ENCODE measurements at places on chromosomes 7 and 10.
A peak's percentile ranks its signal among the peaks of the same experiment; 100 is the strongest.

- DNase-seq = no peak
Observed at GRCh38 chr10:61329854-61330253, 123.3 kb downstream of the TMEM26 start.

- DNase-seq = no peak
Observed at GRCh38 chr10:132347931-132348267, 15.9 kb downstream of the LRRC27 start.

GRCh38 chr10:34092891-34093290, 722.2 kb downstream of the PARD3 start:
- no peak for DNase-seq

DNA sequence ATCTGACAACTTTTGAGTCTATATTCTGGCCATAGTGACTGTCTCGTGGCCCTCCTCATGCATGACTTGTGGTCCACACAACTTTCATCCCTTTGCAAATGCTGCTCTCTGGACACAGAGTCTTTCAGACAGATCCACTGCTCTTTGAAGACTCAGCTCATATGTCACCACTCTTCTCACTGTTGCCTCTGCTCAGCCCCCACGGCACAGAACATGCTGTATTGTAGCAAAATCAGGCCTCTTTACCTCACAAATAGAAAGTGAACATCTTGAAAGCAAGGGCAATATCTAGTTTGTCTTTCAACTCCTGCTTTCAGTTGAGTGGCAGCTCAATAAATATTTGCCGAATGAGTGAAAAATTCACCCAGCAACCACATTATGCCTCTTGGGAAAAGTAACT, 443.5 kb downstream of the NRG3 start:
- DNase-seq = no peak

DNA sequence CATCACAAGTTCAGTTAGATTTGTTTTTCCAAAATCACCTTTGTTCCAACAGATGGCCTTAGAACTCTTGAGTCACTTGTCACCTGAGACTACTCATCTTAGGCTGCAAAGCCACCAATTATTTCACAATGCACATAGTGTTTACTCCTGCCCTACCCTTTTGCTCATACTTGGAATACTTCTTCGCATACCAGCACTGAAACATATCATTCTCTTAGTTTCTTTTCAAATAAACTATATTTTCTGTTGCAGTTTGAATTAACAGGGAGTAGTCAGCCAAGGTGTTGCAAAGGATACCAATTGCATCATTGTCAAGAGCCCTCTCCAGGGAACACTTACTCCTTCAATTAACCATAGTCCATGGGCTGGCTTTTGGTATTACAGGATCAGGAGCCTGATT, 71.0 kb downstream of the CASD1 start:
- DNase-seq = peak; percentile 30

GRCh38 chr7:84914598-84914997, 272.3 kb downstream of the SEMA3D start:
- DNase-seq = no peak

DNA sequence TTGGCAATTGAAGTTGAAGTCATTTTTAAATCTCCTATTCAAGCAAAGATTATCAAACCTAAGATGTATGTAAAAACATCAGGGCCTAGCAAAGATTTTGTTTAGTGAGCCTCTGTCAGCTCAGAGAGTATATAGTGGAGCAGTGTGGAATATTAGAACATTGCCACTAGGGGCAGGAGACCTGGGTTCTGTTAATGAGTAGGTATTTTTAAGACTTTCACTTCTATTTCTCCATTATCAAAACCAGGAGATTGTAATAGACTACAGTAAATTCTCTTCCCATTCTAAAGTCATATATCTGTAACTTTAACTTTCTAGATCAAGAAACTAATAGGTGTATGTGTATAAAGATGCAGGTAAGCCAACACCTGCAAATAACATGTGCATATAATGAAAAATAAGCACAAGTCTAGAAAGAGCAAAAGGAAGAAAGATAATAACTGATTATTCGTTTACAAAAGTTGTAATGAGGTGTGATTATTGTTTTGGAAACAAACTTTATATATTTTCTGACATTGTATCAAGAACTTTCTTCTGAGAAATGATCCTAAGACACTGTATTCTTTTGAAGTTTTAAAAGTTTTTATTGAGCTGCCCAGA, 64.4 kb downstream of the KCND2 start:
- peak; percentile 10 for DNase-seq

DNA sequence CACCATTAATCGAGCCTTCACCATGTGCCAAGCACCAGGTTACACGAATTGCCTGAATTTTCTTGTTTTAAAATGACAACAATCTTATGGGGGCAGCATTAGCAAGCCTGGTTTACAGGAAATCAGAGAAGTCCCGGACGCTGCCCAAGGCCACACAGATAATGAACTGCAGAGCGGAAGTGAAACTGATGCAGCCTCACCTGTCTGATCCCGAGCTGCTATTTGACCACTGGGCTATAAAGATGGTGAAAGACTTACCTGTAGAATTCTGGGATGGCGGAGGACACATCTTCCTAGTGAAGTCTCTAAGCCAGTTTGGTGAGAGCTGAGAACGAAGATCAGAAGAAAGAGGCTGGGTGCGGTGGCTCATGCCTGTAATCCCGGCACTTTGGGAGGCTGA, 21.7 kb upstream of the GALNTL5 start:
- no peak for DNase-seq

- DNase-seq = no peak
Observed at GRCh38 chr7:68200051-68200670, 1203.5 kb downstream of the TYW1 start.

- DNase-seq = no peak
Observed at GRCh38 chr7:121953601-121954000, 80.6 kb downstream of the PTPRZ1 start.

GRCh38 chr10:119526621-119527592, 15.6 kb downstream of the RGS10 start:
- peak; percentile 27 for DNase-seq

DNA sequence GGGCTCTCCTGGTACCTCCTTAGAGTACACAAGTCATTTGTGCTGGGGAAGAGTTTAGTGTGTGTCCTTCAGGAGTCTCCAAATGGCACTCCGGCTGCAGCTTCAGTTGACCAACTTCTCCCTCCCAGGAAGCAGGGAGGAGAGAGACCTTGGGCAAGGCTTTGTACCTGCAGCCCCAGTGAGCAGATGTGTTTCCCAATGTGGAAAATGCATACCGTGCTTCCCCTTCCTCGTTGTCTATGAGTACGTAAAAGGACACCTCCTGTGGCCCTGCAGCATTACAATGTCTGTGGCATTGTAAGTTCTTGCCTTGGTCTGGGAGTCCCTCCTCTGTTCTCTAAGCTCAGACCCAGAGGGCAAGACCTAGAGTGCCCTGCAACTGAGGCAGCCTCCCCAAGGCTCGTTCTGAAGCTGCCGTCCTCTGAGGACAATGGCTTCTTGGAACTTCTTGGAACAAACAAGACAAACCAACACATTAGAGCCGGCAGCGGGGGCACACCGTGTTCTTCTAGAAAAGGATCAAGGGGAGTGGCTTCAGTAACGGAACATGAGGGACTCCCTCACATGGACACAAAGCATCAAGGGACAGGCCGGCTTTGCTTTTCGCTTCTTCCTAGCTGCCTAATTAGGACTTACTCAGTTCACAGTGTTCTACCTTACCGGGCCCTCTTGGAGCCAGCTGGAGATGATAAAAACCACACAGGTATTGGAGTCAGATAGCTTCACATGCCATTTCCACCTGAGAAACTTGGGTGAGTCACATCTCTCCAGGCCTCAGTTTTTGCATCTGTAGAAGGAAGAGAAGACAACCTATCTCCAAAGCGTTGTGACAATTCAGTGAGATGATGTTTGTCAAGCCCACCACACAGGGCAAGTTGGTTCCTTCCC, 20.9 kb upstream of the PPA1 start:
- DNase-seq = no peak

- DNase-seq = no peak
Observed at GRCh38 chr7:134533288-134533771, 6.0 kb downstream of the AKR1B10 start.

DNA sequence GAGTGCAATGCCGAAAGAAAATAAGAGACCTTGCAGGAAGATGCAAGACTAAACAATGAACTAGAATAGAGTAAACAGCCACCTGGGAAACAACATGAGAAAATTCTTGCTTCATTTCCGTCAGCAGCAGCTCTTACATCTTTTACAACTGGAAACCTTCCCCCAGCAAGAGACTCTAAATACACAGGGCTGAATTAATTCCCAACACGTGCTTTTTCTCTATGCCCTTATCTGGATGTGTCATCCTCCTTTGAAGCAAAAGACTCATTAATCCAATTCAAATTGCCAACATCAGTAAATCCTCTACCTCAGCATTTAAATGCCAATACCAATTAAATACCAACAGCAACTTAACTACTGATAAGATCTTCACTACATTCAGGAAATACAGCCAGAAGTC, 99.0 kb upstream of the PDE1C start:
- no peak for DNase-seq

GRCh38 chr10:112279433-112279832, 3.8 kb upstream of the TECTB start:
- no peak for DNase-seq

GRCh38 chr7:103867874-103868273, 121.6 kb downstream of the RELN start:
- no peak for DNase-seq

DNA sequence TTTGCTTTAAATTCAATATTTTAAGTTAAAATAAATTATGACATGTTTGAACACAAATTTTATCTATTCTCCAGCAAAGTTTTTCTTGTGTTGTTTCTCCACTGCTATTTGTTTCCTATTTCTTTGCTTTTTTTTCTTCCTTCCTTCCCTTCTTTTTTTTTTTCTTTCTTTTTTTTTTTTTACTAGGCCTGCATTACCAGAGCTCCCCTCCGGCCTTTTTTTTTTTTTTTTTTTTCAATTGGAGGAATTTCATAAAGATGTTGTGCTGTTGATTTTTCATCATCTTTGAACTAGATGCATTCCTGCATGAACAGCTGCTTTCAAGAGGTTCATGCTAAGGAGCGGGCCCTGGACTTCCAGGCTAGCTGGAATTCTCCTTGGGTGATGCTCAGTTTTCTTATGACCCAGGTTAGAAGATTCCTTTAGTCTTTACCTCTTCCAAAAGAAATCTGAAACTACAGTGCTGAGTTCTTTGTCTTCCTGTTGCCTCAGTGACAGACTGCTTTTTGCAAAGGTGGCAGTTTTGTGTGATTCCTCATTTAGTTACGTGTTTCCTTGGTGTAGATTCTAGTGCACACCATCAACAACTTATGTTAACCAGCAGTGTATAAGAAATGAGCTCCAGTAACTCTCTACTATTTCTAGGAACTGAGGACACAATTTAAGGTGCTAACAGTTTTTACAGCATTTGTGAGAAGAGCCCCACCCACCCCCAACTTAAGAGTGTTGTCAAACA, 4.8 kb upstream of the CAMK1D start:
- no peak for DNase-seq

GRCh38 chr7:68109299-68109698, 1112.7 kb downstream of the TYW1 start:
- no peak for DNase-seq

DNA sequence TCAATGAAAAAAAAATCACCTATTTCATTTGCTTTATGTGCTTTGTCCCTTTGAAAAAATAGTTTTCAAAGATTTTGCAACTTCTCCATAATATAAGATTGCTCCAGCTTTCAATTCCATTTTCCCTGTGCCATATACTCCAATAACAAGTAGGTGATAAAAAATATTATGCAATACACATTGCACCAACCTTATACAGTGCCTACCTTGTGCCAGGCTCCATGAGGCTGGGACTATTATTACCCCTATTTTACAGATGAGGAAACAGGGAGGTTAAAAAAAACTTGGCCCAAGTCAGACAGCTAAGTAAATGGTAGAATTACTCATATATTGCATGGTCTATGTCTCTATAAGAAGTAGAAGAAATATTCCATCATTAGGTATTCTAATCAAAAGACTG, 57.8 kb downstream of the BRAF start:
- DNase-seq = no peak

DNA sequence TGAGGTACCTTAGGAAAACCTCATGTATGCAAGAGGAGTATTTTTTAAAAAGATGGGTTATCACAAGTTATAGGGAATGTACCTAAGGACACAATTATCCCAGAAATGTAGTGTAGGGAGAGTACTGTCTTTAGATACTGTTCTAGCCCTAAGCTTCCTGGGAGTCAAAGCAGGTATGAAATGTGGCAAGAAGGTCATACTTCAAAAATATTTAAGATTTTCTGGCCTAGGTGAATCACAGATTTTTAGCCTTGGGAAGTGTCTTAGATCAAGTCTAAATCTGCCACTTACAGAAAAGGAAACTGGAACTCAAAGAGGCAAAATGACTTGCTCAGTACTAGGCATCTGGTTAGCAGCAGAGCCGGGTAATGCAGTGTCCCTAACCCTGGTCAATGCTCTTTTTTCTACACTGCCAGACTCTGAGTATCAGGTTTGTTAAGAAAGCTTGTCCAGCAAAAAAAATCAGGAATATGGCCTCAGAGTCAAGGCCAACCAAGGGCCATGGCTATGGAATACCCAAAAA, 13.9 kb downstream of the PIK3AP1 start:
- no peak for DNase-seq

DNA sequence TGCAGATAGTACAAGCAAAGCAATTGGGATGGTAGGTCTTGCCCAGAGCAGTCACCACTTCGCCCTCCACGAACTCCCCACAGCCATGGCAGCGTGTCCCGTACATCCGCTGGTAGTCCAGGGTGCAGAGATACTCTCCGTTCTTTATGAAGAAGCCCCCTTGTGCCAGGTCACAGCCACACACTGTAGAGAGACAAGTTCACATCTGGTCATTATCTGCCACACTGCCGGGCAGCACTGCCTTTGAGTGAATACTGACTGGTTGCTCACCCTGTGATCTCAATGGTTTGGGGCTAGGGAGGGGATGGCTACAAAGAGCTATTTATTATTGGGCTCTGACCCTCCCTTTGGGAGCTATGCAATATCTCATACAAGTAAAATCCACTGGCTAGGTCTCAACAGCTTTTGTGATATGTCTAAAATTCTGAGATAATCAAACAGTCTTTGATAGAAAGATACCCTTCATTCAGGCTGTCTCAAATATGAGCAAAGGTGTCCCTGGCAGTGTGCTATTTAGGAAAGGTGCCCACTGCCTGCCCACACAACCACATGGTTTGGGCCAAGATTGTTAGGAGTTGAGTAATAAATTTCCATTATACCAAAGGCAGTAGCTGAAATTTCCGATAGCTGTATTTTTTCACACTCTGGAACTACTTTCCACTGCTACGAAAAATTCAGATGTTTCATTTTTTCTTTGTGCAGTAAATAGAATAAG, 82.5 kb downstream of the ABLIM1 start:
- no peak for DNase-seq

- no peak for DNase-seq
Observed at GRCh38 chr7:126780993-126781392, 471.7 kb downstream of the GRM8 start.

Measured in HuH-7 (cell line).